ENCODE measurements at places on chromosomes 7 and 10.

DNA sequence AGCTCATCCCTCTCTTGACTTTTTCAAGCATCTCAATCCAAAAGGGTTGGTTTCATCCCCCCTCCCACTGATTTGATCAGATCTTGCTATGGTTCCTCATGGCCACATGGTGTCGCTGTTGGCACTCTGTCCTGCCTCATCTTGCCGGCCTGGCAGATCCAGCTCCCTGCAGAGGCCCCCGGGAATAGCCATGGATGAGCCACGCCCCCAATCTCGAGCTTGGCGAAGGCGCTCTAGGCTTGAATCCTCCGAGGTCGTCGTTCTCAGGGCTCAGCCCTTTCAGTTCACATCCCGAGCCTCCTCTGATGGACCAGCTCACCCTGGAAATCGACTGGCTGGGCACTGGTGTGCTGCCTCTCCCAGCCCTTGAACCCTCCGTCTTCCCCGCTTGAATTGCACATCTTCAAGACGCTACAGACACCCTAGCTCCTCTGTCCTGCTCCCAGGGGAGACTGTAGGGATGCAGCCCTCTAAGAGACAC, 628.7 kb downstream of the TYW1 start:
- DNase-seq = peak; percentile 37

DNA sequence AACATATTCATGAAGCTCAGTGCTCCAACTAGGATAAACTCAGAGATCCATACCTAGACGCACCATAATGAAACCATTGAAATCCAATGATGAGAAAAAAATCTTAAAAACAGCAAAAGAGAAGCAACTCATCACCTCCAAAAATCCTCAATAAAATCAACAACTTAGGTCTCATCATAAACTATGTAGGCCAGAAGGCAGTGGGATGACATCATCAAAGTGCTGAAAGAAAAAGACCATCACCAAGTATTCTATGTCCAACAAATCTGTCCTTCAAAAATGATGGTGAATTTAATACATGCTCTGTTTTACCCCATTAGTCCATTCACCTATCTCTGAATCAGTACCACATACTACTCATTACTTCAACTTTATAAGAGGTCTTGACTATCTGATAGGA, 304.4 kb downstream of the HDAC9 start:
- no peak for DNase-seq

GRCh38 chr7:155922067-155922816, 110.0 kb upstream of the SHH start:
- DNase-seq = no peak

DNA sequence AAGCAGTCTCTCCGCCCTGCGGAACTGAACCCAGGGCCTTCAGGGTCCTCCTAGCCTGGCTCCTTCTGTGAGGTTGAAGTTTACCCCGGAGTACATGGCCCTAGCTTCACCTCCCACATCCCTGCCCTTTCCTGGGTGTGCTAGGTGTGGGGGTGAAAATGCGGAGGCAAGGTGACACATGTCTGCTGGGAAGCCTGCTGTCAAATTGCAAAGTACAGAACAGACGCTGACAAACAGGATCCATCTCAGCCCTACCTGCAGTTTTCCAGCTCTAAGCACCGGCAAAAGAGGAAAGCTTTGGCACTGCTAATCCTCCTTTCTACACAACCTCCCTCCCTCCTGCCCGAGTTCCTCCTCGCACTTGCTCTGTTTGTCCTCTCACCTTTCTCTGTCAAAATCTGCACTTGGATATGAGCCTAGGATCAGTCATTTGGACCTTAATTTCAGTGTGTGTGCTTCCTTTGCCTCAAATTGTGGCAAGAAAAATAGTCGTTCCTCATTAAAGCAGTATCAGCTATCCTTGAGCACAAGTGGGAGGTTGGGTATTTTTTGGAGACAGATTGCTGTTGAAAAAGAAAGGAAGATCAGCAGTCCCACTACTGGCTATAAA, 14.4 kb upstream of the GPR15LG start:
- no peak for DNase-seq

- no peak for DNase-seq
Observed at GRCh38 chr7:143413123-143413522, 4.5 kb upstream of the EPHA1 start.

DNA sequence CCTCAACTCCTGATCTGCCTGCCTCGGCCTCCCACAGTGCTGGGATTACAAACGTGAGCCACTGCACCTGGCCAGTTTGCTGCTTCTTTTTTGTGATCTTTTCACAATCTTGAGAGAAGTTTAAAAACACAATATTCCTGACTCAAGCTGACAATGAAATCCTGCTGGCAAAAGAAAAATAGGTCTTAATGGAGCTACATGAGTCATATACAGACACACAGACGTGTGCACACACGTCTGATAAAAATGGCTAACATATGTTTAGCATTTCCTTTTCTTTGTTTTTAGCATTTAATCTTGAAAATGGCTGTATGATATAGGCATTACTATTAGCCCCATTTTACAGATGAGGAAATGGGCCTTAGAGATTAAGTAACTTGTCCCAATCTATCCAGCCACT, 29.4 kb upstream of the RAB18 start:
- DNase-seq = no peak

GRCh38 chr10:36942616-36943015, 182.8 kb upstream of the ANKRD30A start:
- DNase-seq = no peak

DNA sequence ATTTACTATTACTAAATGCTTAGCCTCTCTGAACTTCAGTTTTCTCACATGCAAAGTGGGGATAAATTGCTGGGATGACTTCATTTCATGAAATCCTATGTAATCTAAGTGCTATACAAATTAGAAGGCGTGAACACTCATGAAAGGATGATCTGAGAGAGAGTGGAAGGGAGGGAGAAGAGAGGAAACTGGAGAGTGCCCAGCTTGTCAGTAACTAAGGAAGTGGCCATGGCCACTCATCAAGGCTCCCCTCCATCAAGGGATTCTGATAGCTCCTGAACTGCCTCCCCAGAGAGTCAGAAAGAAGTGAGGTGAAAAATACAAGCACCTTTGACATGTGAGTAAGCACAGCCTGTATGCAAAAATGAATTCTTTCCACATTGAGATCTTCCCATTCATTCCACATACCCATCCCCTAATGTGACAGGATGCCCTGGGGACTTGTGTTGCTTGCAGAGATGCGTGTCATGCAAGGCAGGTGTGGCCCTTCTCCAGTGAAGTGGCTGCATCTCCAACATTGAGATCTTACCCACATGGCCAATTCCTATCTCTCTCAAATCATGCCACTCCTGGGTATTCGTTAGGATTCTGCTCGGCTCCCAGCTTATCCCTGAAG, 76.5 kb upstream of the ITPRID1 start:
- DNase-seq = no peak

- DNase-seq = no peak
Observed at GRCh38 chr7:112509402-112509801, 28.6 kb downstream of the LSMEM1 start.

GRCh38 chr7:100477871-100478267, 1.1 kb downstream of the TSC22D4 start:
- DNase-seq = peak; percentile 35

DNA sequence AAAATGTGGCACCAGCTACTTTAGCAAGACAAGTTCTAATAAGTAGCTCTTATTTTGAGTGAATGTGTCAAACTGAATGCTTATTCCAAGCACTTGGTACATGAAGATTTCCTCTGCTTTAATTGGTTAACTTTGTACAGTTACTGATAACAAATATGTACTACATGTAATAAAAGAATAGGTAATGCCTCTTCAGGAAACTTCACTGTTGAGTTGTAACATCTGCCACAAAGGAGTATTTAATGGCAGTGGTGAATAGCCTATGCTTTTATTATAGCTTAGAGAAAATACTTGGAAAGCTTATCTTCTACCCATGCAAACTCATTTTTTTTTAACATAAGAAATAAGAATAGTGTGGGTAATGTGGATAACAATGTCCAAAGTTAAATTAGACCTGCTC, 82.6 kb downstream of the CYP51A1 start:
- DNase-seq = no peak

- no peak for DNase-seq
Observed at GRCh38 chr10:100647928-100648327, 97.5 kb upstream of the PAX2 start.

DNA sequence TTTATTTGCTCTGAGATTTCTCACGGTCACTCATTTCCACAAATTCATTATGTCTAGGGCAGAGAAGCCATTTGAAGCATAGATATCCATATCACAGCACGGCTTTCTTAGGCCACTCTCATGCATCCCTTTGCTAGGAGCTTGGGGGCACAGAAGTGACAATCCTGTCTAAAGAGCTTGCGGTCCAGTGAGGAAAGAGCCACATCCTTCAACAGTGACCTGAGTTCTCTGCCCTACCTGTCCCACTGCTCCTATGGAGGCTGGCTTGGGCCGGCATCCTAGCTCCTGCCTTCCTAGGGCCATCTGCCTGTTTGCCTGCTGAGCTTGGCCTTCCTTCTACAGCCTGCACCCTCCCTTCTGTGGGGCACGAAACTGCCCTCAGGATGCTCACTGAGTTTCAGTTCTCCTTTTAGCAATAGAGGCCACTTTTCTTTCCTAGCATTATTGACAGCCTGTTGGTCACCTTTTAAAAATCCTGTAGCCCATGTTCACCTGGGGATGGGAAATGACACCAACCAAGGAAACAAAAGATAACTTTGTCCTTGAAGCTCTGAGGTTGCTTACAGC, 212.1 kb upstream of the GRB10 start:
- DNase-seq = no peak

- no peak for DNase-seq
Observed at GRCh38 chr10:122639801-122640200, 59.8 kb downstream of the C10orf120 start.

- no peak for DNase-seq
Observed at GRCh38 chr7:171912-172515, 20.4 kb upstream of the FAM20C start.

DNA sequence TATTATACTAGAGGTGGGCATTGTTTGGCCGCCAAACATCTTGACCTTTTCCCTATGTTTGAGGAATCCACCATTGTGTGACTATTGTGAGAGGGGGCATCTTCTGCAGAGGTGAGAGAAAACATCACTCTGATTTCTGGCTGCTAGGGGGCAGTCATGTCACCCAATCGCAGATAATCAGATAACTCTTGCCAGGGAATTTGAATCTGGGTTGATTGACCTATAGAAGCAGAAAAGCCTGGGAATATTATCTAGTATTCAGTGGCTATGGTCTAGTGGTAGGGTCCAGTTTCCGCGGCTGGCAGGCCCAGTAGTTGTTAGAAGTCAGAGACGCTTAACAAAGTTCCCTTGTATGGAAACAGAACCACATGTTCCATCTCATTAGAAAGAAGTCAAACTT, 808.5 kb downstream of the PHTF2 start:
- DNase-seq = no peak

DNA sequence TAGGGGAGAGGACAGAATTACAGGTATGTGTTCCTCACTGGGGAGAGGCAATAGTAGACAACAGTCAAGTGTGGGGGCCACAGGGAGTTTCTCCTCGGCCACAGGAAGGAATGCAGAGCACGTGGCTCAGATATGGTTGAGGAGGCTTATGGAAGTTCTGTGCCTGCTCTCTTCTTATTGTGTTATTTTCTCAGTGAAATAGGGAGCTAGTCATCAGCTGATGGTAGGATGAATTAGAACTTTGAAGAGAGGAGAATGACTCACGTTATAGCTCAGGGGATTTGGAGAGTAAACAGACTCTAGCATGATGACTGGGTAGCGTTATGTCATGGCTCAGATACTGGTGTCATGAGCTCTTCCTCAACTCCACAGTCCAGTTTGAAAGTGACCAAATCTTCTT, 308.3 kb upstream of the IGFBP3 start:
- DNase-seq = no peak

DNA sequence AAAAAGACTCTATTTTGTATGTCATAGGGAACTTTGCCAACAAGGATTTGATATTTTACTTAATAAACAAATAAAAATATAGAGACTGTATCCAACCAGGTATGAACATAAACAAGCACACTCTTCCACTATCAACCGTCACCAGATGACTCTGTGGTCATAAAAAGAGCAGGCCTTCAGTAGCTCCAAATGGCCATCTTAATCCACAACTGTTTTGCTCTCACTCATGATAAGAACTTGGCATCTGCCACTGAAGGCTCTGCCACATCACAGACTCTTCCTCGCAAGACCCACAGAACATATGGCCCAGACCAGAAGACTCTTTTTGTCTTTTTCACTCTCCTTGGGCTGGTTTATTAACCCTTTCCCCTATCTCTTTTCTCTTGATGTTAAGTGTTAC, 98.7 kb upstream of the POM121L12 start:
- no peak for DNase-seq

GRCh38 chr10:44966129-44966815, 6.7 kb downstream of the RASSF4 start:
- no peak for DNase-seq

GRCh38 chr7:73683056-73683787, at the start of the genes BUD23 and DNAJC30:
Gene BUD23, plus strand, starts transcription at chr7:73683597. Its CDS starts 29 bp downstream, at chr7:73683626.
Gene DNAJC30, minus strand, starts transcription at chr7:73683453. Its CDS starts 30 bp downstream, at chr7:73683423.
- peak; percentile 99 for DNase-seq

DNA sequence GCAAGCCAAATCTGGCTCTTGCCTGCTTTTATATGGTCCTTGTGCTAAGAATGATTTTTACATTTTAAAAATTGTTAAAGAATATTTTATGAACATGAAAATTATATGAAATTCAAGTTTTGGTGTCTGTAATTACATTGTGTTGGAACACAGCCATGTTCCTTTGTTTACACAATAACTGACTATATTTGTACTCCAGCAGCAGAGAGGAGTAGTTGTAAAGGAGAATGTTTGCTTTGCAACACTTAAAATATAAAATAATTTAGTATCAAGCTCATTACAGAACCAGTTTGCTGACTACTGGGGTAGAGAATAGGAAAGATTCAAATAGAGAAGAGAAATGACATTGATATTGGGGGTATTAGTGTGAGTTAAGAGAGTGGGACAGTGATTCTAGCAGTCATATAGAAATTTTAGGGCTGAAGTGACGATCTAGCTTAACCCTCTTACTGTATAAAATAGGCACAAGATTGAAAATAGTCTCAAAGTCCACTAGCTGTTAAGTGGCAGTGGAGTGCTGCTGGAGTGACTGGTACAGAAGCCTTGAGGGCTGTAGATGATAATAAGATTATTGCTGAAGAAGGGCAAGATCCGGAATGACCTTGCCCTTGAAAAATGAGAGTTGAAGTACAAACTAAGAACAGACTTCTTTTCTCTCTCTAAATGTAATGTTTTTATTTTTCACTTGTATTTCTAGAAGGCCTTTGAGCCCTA, 28.2 kb downstream of the SGPL1 start:
- no peak for DNase-seq

GRCh38 chr7:107103369-107103768, 58.9 kb downstream of the PRKAR2B start:
- DNase-seq = no peak

- DNase-seq = peak; percentile 45
Observed at GRCh38 chr10:1063232-1063865, 7.2 kb downstream of the WDR37 start.

DNA sequence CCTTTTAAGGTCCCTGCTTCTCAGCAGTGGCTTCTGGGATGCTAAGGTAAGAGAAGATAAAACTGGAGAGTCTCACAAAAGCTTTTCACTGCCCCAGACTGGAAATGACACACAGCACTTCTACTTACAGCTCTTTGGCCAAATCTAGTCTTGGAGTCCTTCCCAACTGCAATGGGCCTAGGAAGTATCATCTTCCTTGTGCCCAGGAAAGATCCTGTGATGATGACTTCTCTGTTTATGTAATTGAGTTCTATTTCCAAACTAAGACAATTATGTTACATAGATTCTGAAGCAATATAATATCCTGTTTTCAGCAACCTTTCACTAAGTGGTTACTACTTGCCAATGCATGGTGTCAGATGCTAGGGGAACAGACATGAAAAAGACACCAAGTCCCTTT, 234.1 kb downstream of the PTEN start:
- no peak for DNase-seq

GRCh38 chr10:86958901-86959736, 720 bp downstream of the SNCG start:
- DNase-seq = no peak

- DNase-seq = no peak
Observed at GRCh38 chr10:123842692-123843385, 48.8 kb downstream of the CPXM2 start.
